ENCODE measurements at places on chromosomes 4 and X. TPM values are rescaled to one million over a fixed set of nuclear protein-coding genes. Genes with fewer than 3 reads are reported as not detected.

DNA sequence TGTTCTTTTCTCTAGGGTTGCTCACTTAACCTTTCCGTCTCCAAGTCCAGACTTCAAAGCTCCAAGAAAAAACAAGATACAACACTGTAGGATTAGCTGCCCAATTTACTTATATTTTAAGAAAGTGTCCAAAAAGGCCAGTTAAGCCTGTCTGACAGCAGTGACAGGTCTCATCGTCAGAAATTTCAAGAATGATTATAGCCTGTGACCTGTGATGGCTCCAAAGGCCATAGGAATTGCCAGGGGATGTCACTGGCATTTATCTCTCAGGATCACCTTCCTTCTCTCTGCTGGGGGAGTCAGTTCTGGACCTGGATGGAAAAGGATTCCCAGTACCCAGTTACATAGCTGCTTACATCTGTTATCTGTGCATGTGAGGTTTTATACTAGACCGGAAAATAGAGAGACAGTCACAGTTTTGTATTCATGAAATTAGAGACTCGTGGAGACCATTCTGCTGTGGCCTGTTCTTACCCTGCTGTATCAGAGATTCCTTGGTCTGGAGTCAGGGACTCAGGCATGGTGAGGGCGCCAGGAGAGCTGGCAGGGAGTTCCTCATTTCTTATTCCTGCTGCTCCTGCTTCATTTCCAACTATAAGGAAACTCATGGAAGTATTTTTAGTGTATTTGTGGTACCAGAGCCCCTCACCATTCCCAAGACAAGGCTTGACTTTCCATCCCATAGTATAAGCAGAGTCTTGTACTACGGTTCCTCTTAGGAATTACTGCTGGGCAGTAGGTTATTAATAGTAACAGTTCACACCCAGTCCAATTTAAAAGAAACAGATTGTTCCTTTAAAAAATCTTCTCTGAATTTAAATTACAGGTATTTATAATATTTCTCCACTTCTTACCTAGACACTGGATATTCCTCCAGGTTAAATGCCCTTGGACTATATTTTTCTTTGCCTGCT, 220.8 kb downstream of the SHROOM3 start:
- H3K36me3 ChIP-seq, result no peaks in the 10 kb centered on the region
- H3K27me3 ChIP-seq, result no peaks in the 10 kb centered on the region
- no peak for DNase-seq
- H3K4me3 ChIP-seq, result no peak overlapping the region
- peaks cover 13% of the 10 kb centered on the region for H3K4me1 ChIP-seq

DNA sequence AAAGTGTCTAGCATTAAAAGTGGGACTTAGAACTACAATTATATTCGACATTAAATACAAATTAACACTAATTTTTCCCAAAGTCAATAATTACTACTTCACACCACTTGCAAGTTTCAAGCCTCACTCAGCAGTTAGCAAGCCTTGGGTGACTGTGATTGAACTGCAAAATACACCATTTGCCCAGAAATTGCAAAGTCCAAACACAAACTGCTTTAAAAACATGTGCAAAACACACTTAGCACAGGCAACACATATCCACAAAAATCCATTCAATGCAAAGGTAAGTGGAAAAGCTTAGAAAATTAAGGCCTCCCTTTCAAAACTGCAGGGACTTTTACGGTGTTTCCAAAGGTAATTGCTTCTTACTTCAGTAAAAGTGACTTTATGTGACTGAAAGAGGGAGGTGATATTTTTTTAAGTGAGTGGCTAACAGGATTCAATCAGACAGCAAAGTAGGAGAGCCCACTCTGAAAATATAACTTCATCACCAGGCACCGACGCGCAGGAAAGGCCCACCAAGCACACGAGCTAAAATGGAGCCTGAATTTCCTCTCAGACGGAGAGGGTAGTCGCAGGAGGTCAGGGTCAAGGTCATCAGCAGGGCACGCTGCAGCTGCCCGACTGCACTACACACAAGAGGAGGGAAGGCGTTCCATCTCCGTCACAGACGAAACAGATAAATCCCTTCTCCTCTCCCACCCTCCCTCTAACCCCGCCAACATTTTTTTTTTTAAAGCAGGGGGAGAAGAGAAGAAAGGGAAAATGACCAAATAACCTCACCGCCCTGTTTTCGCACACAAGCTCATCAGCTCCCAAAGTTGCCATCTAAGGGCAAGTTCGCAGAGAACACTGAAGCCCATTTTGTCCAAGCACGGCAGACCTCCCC, 3.1 kb downstream of the ZNF827 start:
- peaks cover 54% of the 10 kb centered on the region for H3K4me1 ChIP-seq
- H3K4me3 ChIP-seq, result peak overlapping the region; percentile 96

DNA sequence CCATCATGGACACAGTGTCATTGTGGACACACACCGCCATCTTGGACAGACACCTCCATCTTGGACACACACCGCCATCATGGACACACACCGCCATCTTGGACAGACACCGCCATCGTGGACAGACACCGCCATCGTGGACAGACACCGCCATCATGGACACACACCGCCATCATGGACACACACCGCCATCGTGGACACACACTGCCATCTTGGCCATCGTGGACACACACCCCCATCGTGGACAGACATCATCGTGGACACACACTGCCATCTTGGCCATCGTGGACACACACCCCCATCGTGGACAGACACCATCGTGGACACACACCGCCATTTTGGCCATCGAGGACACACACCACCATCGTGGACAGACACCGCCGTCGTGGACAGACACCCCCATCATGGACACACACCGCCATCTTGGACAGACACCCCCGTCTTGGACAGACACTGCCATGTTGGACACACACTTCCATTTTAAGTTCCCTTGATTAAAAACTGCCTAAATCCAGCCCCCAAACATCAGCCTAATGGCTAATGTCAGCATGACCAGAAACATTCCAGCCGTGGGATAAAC, 9.1 kb downstream of the ASMTL start:
- no peak overlapping the region for H3K4me3 ChIP-seq
- H3K27ac ChIP-seq, result no peak overlapping the region
- DNase-seq, result no peak

DNA sequence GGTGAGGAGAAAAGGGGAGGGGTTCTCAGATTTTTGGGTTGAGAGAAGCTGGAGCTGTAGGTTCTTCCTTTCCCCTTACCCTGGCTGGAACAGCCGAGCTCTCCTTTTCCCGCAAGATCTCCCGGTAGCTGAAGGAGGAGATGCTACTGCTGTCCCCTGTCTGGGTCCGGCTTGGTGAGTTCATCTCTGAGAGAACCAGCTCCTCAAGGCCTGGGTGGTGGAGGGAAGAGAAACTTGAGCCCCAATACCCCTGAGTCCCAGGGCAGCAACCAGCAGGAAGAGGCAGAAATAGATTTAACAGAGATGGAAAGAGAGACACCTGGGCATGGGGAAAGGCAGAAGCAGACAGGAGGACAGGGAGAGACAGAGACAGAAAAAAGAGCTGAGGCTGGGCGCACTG, 6.6 kb upstream of the KCND1 start:
- no peak for DNase-seq
- H3K4me1 ChIP-seq, result peaks cover 2% of the 10 kb centered on the region
- no peak overlapping the region for H3K4me3 ChIP-seq

- H3K27me3 ChIP-seq, result no peaks in the 10 kb centered on the region
- peaks cover 3% of the 10 kb centered on the region for H3K36me3 ChIP-seq
- DNase-seq, result no peak
- H3K27ac ChIP-seq, result no peak overlapping the region
- H3K4me3 ChIP-seq, result no peak overlapping the region
- no peaks in the 10 kb centered on the region for H3K4me1 ChIP-seq
These were observed 107.6 kb upstream of the STK26 start for GRCh38 chrX:131915488-131915887.

DNA sequence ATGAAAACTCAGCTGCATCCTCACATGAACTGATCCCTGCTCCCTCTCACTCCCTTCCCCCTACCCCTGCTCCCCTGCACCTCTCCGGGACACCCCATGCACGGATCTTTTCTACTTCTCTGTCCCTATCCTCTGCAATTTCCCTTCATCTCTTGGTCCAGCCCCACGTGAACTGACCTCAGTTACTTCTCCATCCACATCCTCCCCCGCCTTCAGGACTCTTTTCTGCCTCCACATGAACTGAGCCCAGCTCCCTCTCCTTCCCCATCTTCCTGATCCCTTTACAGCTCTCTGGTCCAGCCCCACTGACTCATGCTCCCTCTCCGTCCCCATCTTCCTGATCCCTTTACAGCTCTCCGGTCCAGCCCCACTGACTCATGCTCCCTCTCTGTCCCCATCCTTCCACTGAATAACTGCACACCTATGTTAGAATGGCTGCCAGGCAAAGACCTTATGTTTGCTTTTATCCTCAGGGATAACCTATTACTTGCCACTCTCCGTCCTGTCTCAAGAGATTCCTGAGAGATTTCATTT, 5.6 kb downstream of the CETN2 start:
- H3K27me3 ChIP-seq, result peaks cover 6% of the 10 kb centered on the region
- no peak overlapping the region for H3K27ac ChIP-seq
- H3K4me1 ChIP-seq, result peaks cover 9% of the 10 kb centered on the region
- no peak overlapping the region for H3K4me3 ChIP-seq
- no peaks in the 10 kb centered on the region for H3K36me3 ChIP-seq

DNA sequence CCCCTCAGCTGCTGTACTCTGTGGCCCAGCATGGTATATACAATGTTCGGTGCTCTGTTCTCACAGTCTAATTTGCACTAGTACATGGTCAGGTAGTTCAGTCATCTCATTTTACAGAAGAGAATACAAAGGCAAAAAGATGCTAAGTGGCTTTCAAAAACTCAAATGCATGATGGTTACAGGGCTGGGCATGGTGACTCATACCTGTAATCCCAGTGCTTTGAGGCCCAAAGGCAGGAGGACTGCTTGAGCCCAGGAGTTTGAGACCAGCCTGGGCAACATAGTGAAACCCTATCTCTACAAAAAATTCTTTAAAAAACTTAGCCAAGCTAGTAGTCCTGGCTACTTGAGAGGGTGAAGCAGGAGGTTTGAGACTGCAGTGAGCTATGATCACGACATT, 210.5 kb upstream of the KIT start:
- peaks cover 7% of the 10 kb centered on the region for H3K36me3 ChIP-seq
- no peak overlapping the region for H3K27ac ChIP-seq
- H3K4me3 ChIP-seq, result no peak overlapping the region
- no peak for DNase-seq
- H3K4me1 ChIP-seq, result no peaks in the 10 kb centered on the region

Gene GJB1
- total RNA-seq, result 12.4 TPM

Measured in neural crest cell (in vitro differentiated cells).